ENCODE measurements at places on chromosomes 1 and 21. TPM values are rescaled to one million over a fixed set of nuclear protein-coding genes. Genes with fewer than 3 reads are reported as not detected.

CFHR3 gene
- 2.1 TPM for total RNA-seq

DNA sequence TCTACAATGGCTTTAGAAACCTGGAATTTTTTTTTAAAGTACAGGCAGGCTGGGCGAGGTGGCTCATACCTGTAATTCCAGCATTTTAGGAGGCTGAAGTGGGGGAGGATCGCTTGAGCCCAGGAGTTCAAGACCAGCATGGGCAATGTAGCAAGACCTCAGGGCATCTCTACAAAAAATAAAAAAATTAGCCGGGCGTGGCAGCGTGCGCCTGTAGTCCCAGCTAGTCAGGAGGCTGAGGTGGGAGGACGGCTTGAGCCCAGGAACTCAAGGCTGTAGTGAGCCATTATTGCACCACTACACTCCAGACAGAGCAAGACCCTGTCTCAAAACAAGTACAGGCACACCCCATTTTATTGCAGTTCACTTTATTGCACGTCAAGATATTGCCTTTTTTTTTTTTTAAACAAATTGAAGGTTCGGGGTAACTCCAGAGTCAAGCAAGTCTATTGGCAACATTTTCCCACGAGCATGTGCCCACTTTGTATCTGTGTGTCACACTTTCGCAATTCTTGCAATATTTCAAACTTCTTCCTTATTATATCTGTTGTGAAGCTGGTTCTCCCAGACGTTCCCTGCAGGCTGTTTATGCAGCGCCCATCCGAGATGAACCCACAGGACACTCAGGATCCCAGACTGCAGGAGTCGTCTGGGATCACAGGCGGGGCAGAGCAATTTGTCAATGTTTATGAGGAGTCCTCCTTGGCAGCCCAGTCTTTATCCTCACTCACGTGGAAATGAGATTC, 4.7 kb downstream of the HES2 start:
- DNase-seq, result no peak

NGF gene
- total RNA-seq, result 1.2 TPM

DNA sequence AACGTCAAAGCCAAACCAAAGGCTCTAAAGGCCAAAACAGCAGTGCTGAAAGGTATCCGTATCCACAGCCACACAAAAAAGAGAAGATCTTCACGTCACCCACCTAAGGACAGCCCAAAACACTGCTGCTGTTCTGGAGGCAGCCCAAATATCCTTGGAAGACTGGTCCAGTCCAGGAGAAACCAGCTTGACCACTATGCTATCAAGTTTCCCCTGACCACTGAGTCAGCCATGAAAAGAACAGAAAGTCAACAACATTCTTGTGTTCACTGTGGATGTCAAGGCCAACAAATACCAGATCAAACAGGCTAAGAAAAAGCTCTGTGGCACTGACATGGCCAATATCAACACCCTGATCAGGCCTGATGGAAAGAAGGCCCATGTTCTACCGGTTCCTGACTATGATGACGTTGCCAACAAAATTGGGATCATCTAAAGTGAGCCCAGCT, 32.1 kb downstream of the ARID4B start:
- no peak for DNase-seq

- no peak for DNase-seq
These were observed 290.8 kb upstream of the FMN2 start for GRCh38 chr1:239800861-239801260.

DNA sequence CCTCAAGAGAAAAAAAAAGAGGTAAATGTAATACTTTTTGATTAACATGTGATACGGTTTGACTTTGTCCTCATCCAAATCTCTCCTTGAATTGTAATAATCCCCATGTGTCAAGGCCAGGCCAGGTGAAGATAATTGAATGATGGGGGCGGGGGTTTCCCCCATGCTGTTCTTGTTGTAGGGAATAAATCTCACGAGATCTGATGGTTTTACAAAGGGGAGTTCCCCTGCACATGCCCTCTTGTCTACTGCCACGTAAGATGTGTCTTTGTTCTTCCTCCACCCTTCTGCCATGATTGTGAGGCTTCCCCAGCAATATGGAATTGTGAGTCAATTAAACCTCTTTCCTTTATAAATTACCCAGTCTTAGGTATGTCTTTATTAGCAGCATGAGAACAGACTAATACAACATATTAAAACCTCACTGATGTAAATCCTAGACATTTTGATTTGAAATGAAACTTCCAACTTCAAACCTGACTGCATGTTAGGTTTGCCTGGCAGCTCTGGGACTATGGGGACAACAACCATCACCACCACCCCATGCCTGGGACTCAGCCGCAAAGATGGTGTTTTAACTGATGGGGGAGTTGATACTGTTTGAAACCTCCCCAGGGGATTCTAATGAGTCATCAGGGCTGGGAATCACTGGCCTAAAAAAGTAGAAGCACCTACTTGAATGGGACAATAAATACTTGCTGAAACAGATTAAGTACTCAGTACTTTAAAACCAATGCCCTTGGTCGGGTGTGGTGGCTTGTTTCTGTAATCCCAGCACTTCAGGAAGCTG, 32.8 kb upstream of the BACH1 start:
- no peak for DNase-seq

DNA sequence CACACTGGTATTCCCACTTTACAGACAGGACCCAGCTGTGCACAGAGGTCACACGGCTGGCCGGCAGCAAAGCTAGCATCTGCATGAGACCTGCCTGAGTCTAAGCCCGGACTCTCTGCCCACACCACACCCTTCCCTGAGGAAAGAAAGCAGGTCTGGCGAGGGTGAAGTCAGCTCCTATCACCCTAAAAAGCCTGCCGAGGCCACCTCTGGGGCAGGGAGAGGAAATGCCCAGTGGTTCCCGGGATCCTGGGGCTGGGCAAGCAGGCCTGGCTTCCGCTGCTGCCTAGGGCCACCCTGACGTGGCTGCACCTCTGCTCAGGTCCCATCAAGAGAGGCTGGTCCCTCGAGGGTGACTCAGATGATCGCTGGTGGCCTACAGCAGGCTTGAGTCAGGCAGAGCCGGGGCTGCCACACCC, 42.2 kb downstream of the RAP1GAP start:
- DNase-seq, result no peak

GRCh38 chr21:15823486-15824150, 93.8 kb downstream of the USP25 start:
- DNase-seq, result no peak

DNA sequence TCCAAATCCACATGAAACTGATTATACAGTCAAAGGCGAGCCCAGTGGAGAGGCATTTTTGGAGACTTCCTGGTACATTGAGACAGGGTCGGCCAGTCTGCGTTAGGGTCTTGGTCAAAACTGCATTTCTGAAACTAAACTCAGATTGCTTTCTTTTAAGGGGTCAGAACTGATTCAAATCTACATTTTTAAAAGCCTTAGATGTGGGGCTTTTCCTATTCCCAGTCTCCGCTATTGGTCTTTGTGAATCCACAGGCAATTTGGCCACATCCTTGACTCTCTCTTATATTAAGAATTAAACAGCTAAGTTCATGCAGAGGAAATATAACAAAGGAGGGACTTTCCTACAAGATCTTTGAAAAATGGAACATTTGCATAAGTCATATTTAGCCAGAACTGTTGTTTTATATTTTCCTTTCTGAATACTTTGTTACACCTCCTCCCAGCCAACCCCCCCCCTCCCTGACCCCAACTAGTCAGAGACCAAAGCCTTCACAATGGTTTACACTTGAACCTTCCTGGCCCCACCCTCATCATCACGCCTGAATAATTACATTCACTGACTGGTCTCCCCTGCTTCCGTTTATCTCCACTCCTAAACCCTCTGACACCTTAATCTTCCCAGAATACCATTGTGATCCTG, 30.9 kb downstream of the SELL start:
- DNase-seq, result no peak

- DNase-seq, result peak; percentile 37
These were observed 96.4 kb downstream of the OBSCN start for GRCh38 chr1:228304225-228304624.

SUMO3 gene
- total RNA-seq, result 88.6 TPM

DNA sequence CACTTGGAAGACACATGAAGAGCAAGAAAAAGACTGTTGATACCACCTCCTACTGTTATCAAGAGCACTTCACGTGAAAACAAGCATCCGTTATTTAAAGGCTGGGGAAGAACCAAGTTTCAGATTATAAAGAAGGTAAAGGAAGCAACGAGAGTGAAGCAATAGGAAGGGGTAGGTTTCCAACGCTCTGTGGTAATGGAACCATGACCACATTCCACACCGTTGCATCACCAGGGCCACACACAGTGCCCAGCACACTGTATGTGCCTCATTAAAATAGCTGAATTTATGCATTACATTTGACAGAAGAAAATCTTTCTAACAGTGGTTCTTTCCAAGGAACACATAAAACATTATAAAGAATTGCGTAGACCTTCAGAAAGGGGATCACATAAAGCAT, 435.8 kb downstream of the MRPL39 start:
- no peak for DNase-seq

COL9A2 gene
- total RNA-seq, result 13.8 TPM

ARF1 gene
- 383 TPM for total RNA-seq

DNA sequence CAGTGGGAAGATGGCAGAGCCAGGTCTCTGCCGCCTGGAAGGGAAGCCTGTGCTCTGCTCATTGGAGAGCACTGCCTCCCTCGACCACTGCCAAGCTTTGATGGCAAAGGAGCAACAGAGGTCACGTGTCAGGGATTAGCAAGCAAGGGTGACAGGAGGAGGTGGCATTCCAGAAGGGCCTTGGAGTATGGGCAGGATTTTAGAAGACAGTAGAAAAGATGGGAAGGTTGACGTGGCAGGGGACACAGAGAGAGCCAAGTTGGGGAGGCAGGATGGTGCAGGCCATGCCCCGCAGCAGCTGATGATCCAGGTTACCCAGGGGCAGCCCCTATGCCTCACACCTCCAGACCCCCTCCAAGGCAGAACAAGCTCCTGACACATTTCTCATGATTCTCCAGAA, 21.9 kb upstream of the LBR start:
- DNase-seq, result no peak

PODN gene
- 8.1 TPM for total RNA-seq

- DNase-seq, result no peak
These were observed 2.0 kb downstream of the KCNJ15 start for GRCh38 chr21:38258521-38259485.

- DNase-seq, result no peak
These were observed 54.1 kb downstream of the CD46 start for GRCh38 chr1:207805841-207806421.

DNA sequence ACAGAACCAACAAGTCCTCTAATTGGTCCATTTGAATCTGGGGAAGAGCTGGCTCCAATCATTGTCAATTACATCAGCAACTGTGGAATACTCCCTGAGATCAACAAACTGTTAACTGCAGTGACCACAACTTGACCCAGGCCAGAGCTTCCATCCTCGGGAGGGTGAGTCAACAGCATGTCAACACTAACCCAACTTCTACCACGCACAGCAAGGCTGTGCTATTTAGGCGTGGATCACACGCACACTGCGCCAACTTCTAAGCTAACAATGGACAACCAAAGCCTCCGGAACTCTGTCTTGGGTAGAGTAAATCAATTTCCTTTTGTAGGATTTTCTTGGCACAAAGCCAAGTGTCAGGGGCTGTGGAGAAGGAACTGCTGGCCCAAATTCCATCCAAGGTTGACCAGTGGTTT, 30.4 kb downstream of the APP start:
- DNase-seq, result no peak

GRCh38 chr1:116878804-116879477, 30.8 kb upstream of the PTGFRN start:
- peak; percentile 76 for DNase-seq

DNA sequence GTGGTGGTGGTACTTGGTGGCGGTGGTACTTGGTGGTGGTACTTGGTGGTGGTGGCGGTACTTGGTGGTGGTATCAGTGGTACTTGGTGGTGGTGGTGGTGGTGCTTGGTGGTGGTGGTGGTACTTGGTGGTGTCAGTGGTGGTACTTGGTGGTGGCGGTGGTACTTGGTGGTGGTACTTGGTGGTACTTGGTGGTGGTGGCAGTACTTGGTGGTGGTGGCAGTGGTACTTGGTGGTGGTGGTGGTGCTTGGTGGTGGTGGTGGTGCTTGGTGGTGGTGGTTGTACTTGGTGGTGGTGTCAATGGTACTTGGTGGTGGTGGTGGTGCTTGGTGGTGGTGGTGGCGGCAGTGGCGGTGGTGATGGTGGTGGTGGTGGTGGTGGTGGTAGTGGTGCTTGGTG, 20.2 kb downstream of the COQ8A start:
- DNase-seq, result no peak

Measured in kidney (tissue), 22 donors.